Fibroblast of skin of right quadriceps (primary cell): ENCODE measurements at places on chromosomes 2 and 18.

DNA sequence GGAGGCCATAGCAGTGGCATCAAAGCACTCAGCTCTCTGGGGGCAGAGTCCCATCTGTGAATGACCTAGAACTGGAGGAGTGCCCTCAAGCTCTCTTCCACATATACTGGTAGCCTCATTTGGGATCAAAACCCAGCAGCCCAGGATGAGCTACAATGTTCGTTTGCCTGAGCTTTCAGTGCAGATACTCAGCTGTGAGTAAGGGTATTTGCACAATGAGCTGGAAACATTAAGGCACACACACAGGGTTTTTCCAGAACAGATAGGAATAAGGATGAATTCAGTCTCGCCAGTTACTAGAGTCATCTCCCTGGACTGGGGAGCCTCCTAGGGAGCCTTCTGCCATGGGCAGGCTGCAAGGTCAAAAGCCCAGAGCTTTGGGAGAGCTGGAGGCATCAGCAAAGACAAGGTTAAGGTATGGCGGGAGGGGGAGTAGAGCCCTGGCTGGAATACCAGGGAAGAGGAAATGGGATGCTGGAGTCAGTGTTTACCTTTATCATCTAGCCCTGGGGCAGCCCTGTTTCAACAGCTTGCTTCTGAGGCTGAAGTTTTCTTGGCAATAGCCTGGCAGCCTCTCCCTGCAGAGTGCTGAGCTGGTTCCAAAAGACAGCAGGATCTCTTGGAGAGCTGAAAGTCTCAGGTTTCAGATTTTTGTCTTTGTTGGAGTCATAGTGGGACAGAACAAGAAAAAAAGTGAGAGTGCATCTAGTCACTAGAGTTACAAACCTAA is 187.7 kb downstream of the LOXHD1 start:
- DNase-seq, result no peak

DNA sequence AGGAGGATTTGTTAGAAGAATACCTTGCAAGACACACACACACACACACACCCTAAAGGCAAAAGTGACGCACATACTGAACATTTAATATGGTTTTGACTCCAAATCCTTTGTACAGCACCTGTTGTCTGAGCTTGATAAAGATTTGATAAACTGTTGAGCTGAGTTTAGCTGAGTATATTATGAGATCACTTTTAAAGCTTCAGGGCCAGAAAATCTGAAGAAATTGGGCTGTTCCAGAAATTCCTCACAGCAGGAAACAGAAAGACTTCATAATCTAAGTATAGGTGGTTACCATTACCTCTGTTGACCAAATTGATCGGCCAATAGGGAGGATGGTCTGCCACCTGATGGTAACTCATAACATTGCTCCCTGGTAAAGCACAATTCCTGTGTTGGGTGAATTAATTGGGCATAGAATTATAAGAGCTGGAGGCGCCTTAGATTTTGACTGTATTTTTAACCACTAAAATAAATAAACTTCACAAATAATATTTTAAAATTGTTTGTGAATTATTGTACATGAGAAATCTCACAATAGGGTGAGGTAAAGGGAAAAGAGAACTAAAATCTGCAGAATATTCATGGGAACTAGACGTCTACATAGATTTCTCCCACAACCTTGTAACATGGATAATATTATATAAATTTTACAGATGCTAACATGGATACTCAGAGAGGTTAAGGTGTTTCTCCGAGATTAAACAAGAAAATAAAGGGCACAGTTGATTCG is 21.8 kb upstream of the RPIA start:
- DNase-seq, result peak; percentile 24

GRCh38 chr2:235901243-235901642 is 266.9 kb downstream of the GBX2 start:
- DNase-seq, result no peak

GRCh38 chr18:3610813-3611212 is 160.8 kb downstream of the TGIF1 start:
- DNase-seq, result no peak

DNA sequence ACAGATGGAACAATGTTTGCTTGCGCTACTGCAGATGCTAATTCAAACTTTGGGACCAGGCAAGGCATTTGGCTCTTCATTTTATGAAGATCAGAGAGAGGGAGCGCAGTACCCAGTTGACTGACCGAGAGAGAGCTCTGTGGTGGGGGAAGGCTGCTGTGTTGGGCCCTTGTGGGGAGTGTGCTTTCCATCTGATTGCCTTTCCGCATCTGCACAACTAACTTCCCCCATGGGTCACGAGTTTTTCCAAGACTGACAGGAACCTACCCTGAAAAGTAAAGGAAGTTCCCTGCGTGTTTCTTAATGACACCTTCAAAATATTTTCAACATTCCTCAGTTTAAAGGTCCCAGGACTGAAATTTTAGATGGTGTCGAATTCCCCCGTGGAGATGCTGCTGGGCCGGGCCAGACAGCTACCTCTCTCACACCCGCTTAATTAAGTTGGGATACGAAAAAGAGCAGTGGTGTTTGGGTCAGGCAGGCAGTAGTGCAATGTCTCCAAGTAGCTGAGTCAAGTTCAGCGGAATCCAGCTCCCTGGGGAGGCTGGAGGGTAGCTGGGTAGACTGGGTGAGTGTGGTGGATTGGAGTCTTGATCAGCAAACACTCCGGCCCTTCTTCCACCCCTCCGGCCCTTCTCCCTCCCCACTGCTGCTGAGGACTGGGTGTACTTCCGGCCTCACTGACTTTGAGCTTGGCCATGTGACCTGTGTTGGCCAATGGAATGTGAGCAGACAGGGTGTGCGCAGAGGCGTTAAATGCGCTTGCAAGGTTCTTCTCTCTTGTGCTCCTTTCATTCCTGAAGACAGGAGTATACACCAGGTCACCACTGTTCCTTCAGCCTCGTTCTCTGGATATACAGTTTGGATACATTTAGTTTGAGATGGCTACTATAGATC is 2.3 kb upstream of the ARHGAP25 start:
- DNase-seq, result no peak

DNA sequence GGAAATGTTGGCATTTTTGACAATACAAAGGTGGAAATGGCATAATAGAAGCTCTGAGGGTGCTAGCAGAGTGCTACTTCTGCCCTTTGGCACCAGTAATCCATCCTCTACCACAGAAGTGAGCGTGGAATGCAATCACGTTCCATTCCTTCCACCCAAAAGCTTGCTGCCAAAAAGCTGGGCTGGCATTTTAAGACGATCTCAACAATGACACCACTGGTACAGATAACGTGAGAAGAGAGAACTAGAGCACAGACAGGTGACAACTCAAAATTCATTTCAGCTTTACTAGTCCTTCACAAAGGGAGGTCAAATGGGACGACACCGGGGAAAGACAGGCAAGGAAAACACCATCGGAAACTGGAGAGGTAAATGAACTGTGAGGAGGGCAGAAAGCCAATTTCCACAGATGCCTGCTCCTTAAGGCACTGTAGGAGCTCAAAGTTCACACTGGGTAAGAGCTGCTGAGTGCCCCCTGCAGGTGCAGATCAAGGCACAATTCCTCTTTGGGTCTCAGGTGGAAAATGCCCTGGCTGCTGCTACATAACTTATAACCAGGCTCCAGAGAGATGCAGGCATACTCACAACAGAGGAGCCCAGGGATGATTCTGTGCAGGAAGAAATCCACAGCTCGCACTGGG is 50.7 kb upstream of the RNU4ATAC start:
- no peak for DNase-seq

GRCh38 chr2:149577269-149577668 is 10.3 kb downstream of the MMADHC start:
- DNase-seq, result no peak

- no peak for DNase-seq
These were observed 9.0 kb downstream of the CAPN10 start for GRCh38 chr2:240595381-240596079.
